ENCODE measurements at places on chromosomes 12 and 14.

GRCh38 chr12:11829764-11830194 lies 180.3 kb downstream of the ETV6 start:
- DNase-seq: no peak

GRCh38 chr12:50132505-50133135 lies 20.6 kb downstream of the COX14 start:
- no peak for DNase-seq

GRCh38 chr14:37078131-37078530 lies 94.3 kb downstream of the SLC25A21 start:
- DNase-seq: no peak

- no peak for DNase-seq
These were observed 243 bp upstream of the TOMM20L start for GRCh38 chr14:58395562-58395811.

GRCh38 chr12:68367903-68368302 lies 35.7 kb upstream of the MDM1 start:
- no peak for DNase-seq

GRCh38 chr14:51871846-51872245 lies 11.4 kb downstream of the GNG2 start:
- no peak for DNase-seq

DNA sequence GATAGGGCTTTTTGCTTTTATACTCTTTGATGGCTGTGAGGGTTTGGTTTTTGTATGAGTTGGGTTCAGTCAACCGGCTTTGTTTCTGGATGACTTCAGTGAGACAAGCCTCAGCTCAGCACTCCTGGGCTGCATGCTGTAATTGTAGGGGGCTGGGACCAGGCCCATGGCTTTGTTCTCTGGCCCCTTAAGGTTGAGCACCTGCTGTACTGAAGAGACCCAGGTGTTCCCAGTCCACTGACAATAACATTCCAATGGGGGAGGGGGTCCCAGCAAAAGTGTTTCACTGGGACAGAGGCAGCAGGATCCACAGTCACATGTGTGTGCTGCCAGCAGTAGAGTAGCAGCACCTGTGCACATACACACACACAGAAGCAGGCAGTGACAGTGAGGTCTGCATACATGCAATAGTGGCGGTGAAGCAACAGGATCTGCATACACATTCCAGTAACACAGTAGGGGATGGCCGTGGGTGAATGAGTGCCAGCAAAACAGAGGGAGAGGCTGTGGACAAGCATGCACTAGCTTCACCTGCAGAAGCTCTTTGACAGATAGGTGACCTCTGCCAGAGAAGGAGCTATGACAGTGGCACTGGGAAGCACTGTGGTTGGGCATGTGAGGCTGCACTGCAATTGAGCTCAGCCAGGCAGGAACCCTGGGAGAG lies 240.4 kb downstream of the ASCL1 start:
- DNase-seq: no peak

- no peak for DNase-seq
These were observed 78.0 kb downstream of the ATF7IP start for GRCh38 chr12:14443531-14443930.

DNA sequence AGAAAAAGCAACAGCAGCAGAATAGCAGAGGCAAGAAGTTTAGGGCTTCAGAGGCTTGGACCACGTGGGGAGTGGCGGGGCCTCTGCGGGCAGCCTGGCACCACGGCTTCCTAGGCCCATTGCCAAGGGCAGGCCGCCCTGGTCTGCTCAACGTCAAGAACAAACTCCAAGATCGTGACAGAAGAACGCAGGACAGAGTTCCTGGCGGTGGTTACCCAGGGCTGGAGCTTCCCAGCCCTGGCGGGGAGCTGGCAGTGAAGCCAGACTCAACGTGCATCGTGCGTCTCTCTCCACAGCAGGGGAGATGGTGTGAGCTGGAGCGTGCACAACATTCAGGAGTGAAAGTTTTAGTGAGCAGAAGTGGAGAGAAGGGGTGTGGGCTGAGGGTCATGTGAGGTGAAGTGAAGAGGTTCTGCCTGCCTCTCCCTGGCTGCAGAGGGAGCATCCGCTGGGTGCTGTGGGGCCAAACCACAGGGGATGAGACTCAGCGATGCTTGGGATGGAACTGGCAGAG lies 13.9 kb upstream of the CACNA2D4 start:
- peak; percentile 30 for DNase-seq

GRCh38 chr12:123948401-123948795 lies 24.2 kb downstream of the CCDC92 start:
- DNase-seq: no peak

- DNase-seq: no peak
These were observed 209.7 kb upstream of the ATP2B1 start for GRCh38 chr12:89918172-89918846.

DNA sequence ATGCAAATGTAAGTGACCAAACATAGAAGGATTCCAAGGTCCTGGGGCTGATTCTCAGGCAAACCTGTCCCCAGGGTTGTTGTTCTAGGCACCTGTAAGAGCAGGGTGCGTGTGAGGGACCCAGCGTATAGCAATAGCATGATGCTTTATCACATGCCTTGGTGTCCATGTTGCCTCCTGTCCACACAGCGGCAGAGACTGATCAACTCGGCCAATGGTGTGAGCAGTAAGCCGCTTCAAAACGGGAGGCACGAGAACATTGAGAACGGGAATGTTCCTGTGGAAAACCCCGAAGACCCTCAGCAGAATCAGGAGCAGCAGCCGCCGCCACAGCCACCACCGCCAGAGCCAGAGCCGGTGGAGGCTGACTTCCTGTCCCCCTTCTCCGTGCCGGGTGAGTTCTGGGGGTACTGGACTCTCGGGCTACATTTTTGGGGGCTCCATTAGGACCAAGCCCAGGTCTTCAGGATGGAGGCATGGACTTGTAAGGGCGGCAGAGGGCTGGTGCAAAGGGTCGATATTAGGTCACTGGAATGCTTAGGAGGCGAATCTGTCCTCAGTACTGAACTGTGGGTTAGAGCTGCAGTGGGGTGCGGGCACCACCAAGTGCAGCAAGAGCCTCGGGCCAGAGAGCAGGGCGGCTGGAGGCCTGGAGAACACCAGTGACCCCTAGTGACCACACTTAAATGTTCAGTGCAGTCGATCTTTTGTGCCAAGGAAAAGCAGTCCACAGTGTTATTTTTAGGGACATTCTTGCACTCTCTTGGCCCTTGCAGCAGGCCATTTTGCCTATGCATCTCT lies 57.2 kb upstream of the RIN3 start:
- DNase-seq: no peak

- DNase-seq: no peak
These were observed 3.0 kb downstream of the ZFYVE21 start for GRCh38 chr14:103718572-103718971.

GRCh38 chr12:42704340-42704739 lies 114.8 kb upstream of the PRICKLE1 start:
- DNase-seq: no peak

- DNase-seq: no peak
These were observed 968.6 kb upstream of the USP15 start for GRCh38 chr12:61291647-61292046.

- DNase-seq: no peak
These were observed 16.8 kb downstream of the ATP5MC2 start for GRCh38 chr12:53659011-53659551.

- DNase-seq: no peak
These were observed 25.7 kb upstream of the GALNT9 start for GRCh38 chr12:132354982-132355680.

- no peak for DNase-seq
These were observed 1.1 kb downstream of the PPP1R1A start for GRCh38 chr12:54587315-54587873.

- no peak for DNase-seq
These were observed 74.6 kb downstream of the ERC1 start for GRCh38 chr12:1065629-1066028.

DNA sequence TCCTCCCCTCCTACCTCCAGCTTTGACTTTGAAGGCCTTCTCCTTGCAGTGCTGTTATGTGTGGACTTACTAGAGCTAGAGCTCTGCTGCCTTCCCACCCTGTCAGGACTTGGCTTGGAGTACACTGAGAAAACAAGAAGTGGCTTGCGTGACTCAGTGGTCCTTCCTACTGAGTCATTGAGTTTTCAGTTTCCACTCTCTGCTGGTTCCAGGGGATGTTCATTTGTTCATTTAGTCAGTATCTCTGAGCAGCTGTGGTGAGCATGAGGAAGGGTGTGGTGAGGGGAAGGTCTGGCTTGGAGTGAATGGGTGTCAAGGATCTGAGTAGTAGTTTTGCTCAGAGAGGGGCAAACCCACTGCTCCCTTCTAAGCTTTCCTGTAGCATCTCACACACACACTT lies 17.2 kb upstream of the ELK3 start:
- DNase-seq: no peak

DNA sequence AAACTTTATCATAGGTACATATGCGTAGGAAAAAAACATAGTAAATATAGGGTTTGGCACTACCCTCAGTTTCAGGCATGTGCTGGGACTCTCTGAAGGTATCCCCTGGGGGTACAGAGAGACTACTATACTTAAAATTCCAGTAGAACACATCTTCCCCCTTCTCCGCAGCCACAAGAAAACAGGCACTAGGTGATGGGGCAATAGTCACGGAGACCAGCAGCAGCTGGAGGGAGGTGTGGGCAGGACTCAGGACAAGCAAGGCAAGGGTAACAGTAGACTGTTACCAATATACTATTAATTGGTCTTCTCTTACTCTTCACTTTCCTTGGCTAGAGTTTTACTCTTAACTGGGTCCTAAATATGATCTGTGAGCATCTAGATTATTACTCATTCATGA lies 4.6 kb upstream of the PAPOLA start:
- no peak for DNase-seq

DNA sequence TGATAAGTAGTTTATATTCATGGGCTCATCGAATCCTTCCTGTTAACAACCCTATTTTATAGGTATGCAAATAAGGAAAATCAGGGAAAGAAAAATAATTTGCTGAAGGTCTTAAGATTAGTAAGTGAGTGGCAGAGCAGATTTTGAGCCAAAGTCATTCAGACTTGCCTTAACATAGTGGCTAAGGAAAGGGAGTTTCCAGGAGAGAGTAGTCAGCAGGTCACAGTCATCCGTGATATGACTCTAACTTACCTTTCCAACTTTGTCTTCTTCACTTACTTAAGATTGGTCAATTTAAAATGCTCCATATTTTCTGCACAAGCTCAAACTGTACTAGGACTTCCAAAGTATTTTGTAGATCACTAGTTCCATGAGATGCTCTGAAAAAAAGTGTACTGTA lies 46.6 kb downstream of the AKAP6 start:
- no peak for DNase-seq

- DNase-seq: no peak
These were observed 136.3 kb downstream of the SCARB1 start for GRCh38 chr12:124727264-124727800.

DNA sequence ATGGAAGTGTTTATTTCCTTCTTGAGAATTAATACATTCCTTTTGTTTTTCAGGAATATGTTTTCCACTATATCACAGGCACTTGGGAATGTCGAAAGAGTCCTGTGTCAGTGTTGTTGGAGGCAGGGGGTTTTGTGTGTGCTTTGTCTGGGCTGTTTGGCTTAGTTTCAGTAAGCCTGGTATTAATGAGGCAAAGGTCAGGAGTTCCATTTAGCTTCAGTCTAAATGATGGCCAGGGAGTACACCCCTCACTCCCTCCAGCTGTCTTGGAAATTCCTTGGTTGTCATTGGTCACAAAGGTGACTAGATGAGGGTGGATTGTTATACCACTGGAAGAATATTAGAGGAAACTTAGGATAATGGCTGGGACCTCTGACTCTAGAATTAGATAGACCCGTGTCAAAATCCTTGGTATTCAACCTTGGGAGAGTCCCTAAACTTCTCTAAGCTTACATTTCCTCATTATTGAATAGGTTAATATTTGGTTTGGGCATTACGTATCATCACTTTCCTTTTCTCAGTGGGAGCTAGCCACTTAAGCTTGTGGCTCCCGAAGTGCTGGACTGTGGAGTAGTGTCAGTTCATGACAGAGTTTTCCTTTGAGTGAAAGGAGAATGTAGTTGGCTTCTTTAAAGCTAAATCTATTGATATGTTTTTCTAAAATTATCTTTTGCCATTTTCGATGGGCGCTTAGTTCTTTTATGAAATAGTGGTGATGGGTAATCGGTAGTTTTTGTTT lies 5.2 kb downstream of the FRS2 start:
- DNase-seq: no peak

- DNase-seq: no peak
These were observed 81.4 kb upstream of the KRAS start for GRCh38 chr12:25332143-25332542.

All from hypothalamus (tissue), 51 donors.